D341Med (cell line): ENCODE measurements at places on chromosomes 16 and 17.

- DNase-seq: no peak
These were observed 14.1 kb downstream of the PHF12 start for GRCh38 chr17:28937044-28937729.

DNA sequence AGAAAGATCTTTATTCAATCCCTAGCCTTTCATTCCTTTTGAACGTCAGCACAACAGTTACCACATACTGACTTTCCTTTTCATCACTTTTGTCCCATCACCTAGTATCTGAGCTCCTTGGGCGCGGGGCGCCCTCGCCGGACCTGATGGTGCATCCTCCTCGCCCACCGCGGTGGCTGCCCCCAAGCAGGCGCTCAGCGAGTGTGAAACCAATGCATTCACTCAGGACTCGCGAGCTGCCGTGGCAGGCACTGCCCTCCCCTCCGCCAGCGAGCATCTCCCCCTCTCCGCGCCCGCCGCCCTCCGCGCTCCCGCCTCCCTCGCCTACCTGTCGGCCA lies 756 bp downstream of the KLHL11 start:
- DNase-seq: no peak

DNA sequence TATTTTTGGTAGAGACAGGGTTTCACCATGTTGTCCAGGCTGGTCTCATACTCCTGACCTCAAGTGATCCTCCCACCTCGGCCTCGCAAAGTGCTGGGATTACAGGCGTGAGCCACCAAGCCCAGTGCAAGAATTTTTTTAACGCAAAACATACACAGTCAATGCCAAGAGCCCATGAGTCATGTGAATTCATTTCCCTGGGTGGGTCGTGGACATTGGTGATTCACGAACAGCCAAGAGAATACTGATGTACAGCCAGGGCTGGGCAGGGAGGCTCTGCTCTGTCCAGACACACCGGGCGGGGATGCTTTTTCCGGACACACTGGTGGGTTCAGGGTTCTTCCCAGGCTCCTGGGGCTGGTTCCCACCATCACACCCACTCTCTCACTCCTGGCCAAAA lies 17.7 kb downstream of the SLC38A8 start:
- DNase-seq: no peak

- no peak for DNase-seq
These were observed 48.8 kb downstream of the NLRC5 start for GRCh38 chr16:57038166-57038565.

GRCh38 chr16:70481929-70482536 lies 27.6 kb downstream of the FCSK start:
- DNase-seq: no peak

DNA sequence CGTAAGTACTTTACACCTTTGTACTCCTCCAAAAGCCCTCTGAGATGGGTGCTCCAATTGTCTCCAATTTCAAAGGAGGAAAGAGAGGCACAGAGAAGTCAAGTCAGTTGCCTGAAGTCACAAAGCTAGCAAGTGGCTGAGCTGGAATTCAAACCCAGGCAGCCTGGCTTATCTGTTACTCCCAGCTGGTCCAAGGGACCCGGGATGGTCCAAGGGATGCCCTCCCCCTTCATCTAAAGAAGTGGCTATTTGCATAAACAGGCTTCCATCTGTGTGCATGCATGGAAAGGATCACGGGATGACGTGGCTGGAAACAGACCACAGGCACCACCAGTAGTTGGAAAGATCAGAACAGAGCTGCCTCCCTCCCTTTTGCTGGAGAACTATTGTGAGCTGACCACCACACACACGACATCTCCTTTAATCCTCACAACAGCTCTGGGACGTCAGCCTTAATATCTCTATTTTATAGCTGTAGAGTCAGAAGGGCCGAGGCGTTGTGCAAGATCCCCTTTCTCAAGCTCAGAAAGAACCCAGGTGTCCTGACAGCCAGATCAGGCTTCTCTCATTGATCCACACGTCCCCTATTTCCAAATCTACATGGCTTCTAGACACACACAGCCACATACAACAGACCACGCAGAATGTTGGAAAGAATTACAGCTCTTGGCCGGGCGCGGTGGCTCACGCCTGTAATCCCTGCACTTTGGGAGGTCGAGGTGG lies 10.9 kb upstream of the COL1A1 start:
- DNase-seq: no peak

DNA sequence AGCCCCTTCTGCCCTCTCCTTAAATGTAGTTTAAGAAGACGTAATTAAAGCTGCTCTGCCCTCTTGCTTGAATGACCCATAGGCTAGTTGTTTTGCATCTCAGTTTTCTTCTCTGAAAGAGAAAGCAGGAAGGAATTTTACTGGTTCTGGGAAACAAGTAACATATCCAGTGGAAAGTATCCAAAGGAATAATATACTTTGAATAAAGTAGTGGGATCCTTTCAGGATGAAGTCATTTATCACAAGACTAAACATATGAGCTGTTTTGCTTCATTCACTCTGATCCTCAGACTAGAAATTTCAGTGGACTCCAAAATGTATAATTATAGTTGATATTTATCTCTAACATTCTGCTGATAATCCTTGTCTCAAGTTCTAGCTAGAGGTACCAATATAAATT lies 1297.6 kb upstream of the GOT2 start:
- DNase-seq: no peak

GRCh38 chr16:30895627-30896260 lies 670 bp upstream of the CTF1 start:
- no peak for DNase-seq

- DNase-seq: no peak
These were observed 98.9 kb upstream of the GSE1 start for GRCh38 chr16:85514295-85514597.

DNA sequence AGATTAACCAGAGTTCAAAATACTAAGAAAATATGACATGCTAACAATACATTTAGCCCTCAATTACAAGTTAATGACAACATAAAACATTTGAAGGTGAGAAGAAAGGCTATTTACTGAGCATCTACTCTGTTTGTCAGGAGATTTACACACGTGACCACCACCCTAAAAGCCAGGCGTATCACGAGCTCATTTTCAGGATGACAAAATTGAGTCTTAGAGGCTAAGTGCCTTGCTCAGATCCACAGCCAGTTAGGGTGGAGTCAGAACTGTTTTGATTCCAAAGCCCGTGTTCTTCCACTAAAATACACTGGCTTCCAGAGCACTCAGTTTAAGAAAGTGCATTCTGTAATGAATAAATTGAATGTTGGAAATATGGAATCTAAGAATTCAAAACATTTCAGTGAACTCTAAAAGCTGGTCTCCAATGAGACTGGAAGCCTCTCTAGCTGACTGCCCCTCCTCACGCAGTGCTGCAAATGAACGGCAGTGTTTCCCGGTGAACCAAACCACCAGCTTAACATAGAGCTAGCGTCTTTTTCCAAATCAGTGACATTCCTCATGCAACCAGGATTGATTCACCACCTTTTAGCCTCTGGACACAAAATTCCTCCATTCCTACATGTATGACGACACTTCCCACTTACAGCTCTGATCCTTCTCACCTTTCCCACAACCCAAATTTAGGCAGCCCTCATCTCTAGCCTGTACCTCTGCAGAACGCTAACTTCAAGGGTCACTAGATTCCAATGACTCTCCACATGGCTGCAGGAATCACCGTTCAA lies 5.9 kb downstream of the ZDHHC7 start:
- no peak for DNase-seq

- DNase-seq: no peak
These were observed 325.1 kb upstream of the HSBP1 start for GRCh38 chr16:83482545-83483162.

GRCh38 chr17:38798614-38799500 lies 499 bp downstream of the PIP4K2B start:
- DNase-seq: peak; percentile 87

GRCh38 chr16:89983536-89983935 lies 35.0 kb downstream of the DEF8 start:
- no peak for DNase-seq

GRCh38 chr17:79420318-79421243 lies 190.3 kb downstream of the RBFOX3 start:
- no peak for DNase-seq

DNA sequence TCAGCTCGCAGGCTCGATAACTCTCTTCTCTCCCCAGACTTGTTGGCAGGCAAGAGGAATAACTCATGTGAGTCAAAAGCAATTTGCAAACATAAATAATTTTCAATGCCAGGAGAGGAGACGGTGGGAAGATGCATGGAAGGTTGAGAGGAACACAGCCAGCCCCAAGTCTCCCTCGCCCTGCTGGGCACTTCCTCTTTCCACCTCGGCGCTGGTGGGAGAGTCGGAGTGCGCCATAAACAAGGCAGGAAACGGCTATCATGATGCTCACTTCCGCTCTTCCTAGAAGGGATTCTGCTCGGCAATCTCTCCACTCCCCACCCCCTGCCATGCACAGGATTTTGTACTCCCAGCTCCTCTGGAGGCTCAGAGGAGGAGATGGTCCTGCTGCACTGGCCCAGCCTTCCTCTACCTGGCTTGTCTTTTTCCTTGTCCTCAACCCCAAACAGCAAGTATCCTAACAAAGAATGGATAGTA lies 13.0 kb downstream of the CBX4 start:
- DNase-seq: no peak

DNA sequence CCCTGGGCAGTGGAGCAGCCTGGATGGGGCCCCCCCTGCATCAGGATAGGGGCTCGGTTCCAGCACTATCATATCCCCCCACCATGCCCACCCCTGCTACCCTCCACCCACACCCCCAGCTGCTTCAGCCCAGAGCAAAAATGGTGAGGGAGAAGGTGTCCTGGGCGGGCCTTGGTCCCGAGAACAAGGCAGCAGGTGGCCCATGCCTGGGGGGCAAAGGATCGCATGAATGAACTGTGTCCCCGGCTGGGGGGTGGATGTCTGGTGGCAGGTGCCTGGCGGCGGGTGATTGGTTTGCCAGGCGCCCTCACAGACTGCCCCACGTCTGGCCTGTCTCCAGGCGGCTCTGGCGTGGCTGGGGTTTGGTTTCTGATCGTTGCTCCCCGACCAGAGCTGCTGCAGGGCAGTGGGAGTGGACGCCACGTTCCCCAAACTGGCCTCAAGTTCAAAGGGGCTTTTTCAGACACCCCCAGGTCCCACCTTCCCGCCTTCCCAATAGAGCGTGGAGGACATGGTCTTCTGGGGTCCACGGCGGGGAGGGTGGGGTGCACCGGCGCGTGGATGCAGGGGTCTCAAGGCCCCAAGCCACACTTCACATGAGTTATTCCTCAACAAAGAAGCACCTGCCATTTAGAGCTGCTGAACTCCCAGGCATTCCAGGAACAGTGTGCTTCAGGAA lies 12.6 kb downstream of the UTS2R start:
- no peak for DNase-seq

DNA sequence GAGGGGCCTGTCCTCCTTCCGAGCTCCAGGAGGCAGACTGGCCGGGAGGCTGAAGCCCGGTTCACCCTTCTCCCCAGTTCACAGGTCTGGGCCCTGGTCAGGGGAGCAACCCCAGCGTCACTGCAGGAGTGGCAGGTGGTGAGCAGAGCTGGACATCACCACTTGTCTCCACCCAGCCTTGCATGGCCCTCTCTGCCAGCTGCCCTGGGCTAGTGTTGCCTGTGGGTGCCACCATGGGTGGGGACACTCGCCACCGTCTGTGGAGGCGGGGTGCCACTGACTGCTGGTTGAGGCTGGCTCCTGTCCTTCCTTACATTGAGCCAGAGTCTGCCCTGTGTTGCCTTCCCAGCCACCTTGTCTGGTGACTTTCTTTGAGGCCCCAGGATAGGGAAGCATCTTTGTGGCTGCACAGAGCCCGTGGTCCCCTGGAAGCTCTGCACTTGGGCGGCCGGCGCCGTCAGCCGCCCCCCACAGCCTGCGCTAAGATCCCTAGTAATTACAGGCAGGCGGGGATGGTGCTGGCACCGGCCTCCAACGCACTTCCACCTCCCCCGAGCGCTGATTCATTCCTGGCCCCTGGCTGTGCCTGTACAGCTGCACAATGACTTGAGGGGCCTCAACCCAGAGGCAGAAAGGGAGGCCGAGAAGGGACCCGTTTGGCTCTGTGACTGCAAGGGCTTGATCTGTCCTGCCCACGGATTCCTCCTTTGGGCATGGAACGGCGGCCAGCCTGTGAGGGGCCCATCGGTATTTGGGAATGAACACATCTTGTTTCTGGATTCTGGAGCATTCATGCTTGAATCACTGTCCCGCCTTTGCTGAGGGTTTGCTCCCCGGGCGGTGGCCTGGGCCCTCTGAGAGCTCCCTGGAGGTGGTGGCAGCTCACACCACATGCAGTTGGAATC lies 5.2 kb downstream of the BAIAP2 start:
- peak; percentile 76 for DNase-seq

GRCh38 chr17:70420861-70421445 lies 251.6 kb downstream of the KCNJ2 start:
- DNase-seq: no peak

DNA sequence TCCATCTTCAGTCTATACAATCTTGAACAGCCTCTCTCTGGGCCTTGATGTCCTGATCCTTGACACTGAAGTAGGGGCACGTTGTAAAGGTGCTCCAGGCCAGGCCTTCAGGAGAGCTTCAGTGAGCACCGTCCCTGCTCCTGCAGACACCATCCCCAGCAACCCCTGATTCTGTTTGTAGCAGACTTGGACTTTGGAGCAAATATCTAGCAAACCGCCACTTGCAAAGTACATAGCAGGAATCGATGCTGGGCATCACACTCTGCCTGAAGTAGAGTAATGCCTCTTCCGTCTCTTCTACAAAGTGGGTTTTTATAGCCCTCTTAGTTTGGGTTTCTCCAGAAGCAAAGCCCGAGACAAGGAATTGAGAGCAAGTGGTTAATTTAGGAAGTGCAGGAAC lies 169.1 kb downstream of the SALL1 start:
- DNase-seq: no peak

GRCh38 chr16:78137179-78137578 lies 37.7 kb downstream of the WWOX start:
- DNase-seq: no peak

GRCh38 chr17:34182036-34182803 lies 72.9 kb upstream of the CCL2 start:
- DNase-seq: no peak

DNA sequence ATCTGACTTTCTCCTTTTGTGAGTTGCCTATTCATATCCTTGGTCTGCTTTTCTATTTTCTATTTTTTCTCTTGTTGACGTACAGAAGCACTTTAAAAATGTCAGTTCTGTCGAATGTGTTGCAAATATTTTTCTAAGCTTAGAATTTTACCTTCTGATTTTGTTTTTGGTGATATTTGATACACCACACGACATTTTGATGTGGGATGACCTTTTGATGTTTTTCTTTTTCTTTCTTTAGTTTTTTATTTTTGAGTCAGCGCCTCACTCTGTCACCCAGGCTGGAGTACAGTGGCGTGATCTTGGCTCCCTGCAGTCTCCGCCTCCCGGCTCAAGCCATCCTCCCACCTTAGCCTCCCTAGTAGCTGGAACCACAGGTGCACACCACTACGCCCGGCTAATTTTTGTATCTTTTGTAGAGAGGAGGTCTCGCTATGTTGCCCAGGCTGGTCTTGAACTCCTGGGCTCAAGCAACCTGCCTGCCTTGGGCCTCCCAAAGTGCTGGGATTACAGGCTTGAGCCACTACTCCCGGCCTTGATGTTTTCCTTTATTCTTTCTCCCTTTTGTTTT lies 39.6 kb downstream of the WSB1 start:
- no peak for DNase-seq

- DNase-seq: no peak
These were observed 57.2 kb upstream of the RHBDL3 start for GRCh38 chr17:32208436-32208835.
